ENCODE measurements at places on chromosomes 1 and 21.
A peak's percentile ranks its signal among the peaks of the same experiment; 100 is the strongest.

- DNase-seq, result no peak
These were observed 3.6 kb upstream of the RD3 start for GRCh38 chr1:211495584-211495983.

DNA sequence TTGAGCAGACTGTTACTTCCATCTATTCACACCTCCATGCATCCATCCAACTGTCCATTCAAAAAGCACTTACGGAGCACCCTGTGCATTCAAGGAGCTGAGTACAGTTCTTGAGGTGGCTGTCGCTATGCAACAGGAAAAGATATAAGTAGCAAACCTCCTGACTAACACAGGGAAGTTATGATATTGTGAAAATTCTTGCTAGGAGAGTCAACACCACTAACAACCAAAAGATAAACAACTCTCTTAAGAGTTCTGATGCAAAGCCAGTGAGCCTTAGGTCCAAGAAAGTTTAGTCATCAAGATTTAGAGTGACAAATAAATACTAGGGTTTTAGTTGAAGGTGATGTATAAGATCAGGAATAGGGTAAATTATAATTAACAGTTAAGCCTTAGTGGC, 44.5 kb upstream of the TRIM45 start:
- no peak for DNase-seq

GRCh38 chr1:15523104-15524020, 653 bp downstream of the CASP9 start:
- DNase-seq, result peak; percentile 27

DNA sequence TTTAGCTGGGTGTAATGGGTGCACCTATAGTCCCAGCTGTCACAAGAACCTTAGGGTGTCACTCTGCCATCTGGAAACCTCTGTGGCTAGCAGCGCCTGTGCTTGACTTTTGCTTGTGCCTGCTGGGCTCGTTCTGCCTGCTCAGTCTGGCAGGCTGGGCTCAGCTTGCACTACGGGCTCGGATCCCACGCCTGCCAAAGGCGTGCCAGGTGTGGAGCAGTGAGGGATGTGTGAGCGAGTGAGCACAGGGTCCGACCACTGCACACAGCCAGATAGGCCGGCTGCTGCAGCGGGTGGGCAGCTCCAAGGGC, 2.8 kb upstream of the LSM10 start:
- DNase-seq, result no peak

DNA sequence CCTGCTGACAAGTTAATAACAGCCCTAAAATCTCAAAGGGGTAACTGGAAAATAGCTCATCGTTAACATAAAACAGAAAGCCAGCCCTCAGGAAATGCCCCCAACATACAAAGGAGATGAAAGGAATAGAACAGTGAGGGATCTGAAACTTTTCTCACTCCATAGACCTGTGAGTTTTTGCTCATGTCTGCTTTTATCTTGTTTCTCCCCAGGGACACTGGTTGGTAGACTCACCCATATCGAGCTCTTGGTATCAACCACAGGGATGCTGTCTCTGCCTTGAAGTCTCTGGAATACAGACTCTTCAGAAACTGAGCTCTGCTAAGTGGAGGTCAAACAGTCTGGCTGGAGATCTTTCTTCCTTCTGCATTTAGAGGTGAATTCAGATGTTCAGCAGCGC, 77.4 kb upstream of the CAMK1G start:
- no peak for DNase-seq
